Activated CD4-positive, alpha-beta memory T cell treated with anti-CD3 and anti-CD28 coated beads, Interleukin-2, amount 10 ng/mL, durations not matched to agents 7 days and 5 days (primary cell): ENCODE measurements at places on chromosomes 12 and 14. TPM values are rescaled to one million over a fixed set of nuclear protein-coding genes. Genes with fewer than 3 reads are reported as not detected.

The CLEC4A gene
- total RNA-seq, result 0.50 TPM

The PLEKHG7 gene
- 0.18 TPM for total RNA-seq

The C1QL4 gene
- not detected for total RNA-seq

The INHBC gene
- total RNA-seq, result not detected

The SDR9C7 gene
- not detected for total RNA-seq

The AKAP5 gene
- 0.88 TPM for total RNA-seq

The RDH12 gene
- total RNA-seq, result not detected

The KLRG1 gene
- total RNA-seq, result 13.3 TPM
